ENCODE measurements at places on chromosomes 1 and 21.

DNA sequence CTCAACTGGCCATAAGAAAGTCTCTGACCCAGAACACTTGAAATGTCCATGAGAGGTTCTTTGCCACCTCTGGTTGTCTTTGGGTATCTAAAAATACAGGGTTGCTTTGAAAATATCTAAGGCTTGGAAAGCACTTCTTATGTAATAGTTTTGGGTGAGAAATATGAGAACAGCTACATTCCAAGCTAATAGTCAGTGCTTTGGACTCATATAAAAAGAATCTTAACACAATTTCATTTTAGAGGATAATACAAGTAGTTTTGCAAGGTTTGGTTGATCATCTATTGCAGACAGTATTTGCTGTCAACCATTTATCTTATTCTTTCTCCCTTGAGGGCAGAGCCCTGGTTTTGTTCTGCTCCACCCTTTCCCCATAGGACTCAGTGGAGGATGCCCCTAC is 207.5 kb downstream of the KCNK2 start:
- no peak for DNase-seq

DNA sequence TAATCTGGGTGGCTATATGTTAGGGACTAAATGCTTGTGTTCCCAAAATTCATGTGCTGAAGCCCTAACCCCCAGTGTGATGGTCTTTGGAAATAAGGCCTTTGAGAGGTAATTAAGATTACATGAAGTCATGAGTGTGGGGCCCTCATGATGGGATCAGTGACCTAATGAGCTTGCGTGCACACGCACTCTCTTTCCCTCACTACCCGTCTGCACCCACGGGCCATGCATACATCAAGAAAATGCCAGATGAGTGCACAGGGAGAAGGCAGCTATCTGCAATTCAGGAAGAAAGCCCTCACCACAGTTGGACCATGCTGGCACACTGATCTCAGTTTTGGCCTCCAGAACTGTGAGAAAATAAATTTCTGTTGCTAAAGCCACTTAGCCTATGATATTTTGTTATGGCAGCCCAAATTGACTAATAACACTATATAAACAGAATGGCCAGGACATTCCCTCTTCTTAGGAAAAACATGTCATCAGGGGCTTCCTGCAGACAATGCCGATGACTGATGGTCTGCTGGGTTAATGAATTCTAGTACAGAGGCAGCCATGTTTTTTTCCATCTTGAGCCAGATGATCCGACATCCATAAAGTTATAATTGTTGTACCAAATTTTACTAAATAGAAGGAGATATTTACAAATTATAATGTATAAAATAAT is 18.1 kb upstream of the MYOG start:
- DNase-seq = no peak

DNA sequence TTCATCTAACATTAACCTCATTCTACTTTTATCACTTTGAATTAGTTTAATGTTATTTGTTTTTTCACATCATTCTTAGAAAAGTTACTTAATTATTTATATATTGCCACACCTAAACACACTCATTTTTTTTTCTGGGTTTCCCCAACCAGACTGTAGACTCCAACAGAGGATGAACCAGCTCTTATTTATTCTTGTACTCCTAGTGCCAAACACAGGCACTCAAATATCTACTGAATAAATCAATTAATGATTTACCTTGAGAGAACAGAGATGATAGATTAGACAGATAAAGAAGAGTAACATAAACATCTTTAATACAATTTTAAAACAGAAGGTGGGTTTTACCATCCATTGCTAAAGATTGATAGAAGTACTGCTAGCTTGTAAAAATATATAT is 35.6 kb downstream of the EGLN1 start:
- DNase-seq = no peak

- no peak for DNase-seq
Observed at GRCh38 chr1:165290148-165290547, 66.4 kb downstream of the LMX1A start.

DNA sequence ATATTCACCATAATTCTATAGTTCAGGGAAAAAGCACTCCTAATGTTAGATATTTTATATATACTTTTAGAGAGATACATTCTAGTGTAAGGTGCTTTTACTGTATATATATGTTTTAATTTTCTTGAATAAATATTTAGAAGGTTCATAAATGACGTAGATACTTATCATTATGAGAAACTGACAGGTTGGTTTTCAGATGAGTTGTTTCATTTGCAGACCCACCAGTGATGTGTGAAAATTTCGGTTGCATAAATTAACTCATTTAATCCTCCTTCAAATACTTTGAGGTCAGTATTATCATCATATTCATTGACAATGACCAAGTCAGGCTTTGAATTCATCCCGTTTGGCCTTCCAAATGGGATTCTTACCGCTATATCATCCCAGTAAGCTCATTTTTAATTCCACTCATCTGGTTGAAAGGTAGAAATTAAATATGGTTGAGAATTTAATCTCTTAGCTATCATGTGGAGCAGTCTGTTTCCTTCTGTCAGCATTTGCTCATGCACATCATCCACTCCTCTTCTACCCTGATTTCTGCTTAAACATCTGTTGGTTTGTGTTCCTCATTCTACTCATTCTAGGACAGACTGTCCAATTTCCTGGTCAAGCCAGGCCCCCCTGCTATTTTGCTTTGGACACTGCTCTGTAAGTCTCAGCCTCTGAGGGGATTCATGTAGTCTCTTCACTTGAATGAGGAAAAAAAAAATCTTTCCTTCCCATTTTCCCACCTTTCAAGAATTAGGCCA is 1156.6 kb downstream of the PLA2G4A start:
- DNase-seq = no peak
